Neural crest cell (in vitro differentiated cells): ENCODE measurements at places on chromosomes 2 and 18. TPM values are rescaled to one million over a fixed set of nuclear protein-coding genes. Genes with fewer than 3 reads are reported as not detected.

DNA sequence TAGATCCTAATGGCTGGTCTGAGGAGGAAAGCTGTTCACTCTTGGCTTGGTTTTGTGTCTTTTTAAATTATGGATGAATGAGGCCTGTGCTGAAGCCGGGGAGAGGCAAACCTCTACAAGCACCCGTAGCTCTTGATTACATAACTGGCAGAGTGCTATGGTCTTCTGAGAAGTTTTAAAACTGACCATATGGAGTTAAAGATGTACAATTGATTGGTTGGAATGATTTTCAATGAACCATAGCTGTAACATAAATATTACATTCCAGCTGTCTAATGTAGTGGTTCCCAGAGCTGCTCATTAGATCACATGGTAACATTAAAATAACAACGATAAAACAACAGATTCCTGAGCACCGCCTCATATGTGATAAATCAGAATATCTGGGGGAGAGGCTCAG lies 71.1 kb upstream of the MAP4K3 start:
- no peak for DNase-seq

- no peak for DNase-seq
Measured at GRCh38 chr2:44787663-44788062, 153.8 kb upstream of the SIX3 start.

GRCh38 chr2:70688427-70688826 lies 79.6 kb downstream of the ADD2 start:
- no peak for DNase-seq

The CAVIN2 gene
- not detected in 2 replicates for total RNA-seq

- no peak for DNase-seq
Measured at GRCh38 chr2:190328573-190329147, 9.0 kb upstream of the HIBCH start.

GRCh38 chr18:7872569-7872968 lies 305.5 kb downstream of the PTPRM start:
- DNase-seq = no peak

GRCh38 chr2:181106789-181107627 lies 126.6 kb downstream of the UBE2E3 start:
- no peak for DNase-seq

DNA sequence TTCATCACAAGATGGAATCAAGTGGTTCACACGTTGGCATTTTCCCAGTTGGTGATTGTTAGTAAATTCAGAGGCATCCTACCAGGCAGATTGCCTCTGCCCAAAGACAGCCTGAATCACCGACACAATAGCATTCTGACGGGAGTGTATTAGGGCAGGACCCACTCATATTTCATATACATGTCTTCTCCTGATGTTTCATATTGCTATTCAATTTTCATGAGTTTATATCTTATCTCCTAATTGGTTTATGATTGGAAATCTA lies 14.5 kb upstream of the BMP10 start:
- DNase-seq = no peak

The PLCD4 gene
- total RNA-seq = 0.37 and 1.1 TPM in 2 replicates

DNA sequence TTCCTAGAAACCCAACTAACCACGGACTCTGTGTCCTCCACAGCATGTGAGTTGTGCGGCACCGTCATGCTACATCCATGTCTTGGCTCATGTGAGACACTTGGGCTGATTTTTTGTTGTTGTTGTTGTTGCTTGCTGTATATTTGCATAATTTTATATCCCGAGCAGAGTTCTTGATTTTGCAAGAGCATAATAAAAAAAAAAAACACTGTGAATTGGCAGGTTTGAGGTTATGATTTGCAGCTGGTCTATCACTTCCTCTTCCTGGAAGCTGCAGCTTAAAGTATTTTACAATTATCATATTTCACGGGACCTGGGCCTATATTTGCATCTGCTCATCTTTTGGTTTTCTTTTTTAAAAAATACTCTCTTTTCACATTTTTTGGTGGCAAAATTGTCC lies 142.3 kb upstream of the NRP2 start:
- DNase-seq = no peak

DNA sequence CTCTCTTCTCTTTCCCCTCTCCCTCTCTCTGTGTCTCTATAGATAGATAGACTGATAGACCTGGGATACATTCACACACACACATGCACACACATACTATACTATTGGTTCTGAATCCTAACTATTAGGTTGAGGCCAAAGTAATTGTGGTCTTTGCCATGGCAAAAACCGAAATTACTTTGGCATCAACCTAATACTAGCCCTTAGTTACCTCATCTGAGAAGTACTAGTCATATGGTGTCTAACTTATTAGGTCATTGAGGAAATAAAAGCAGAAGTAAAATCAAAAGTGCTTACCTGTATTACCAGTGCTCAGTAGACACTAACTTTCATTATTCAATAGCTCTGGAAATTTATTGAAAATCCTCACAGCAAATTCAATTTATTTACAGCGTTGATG lies 451.5 kb downstream of the EPHA4 start:
- no peak for DNase-seq

GRCh38 chr18:80077873-80078272 lies 31.2 kb upstream of the ADNP2 start:
- DNase-seq = no peak

DNA sequence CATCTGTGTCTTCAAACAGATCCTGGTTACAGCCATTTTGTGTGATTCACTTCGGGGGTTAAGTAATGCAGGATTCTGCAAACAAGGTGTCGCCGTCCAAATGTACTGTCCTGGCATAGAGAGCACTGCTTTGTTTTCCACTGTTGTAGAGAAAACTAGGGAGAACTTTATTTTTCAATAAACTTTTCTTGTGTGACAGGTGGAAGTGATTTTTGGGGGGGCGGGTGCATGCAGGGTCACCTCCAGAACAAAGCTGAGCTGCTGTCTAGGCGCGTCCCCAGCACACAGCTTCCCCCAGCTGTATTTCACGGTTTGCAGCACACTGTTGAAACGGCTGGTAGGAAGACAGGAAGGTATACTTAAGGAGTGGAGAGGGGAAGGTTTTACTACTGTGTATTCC lies 200.6 kb downstream of the MGAT5 start:
- no peak for DNase-seq

- peak; percentile 88 for DNase-seq
Measured at GRCh38 chr2:64751286-64752260, 97.9 kb upstream of the SERTAD2 start.

The IDH1 gene
- 278 and 280 TPM in 2 replicates for total RNA-seq

GRCh38 chr2:121251497-121251896 lies 33.5 kb downstream of the TFCP2L1 start:
- no peak for DNase-seq
